ENCODE measurements at places on chromosomes 16 and 17. TPM values are rescaled to one million over a fixed set of nuclear protein-coding genes. Genes with fewer than 3 reads are reported as not detected.

GAST gene
- not detected for total RNA-seq

DNA sequence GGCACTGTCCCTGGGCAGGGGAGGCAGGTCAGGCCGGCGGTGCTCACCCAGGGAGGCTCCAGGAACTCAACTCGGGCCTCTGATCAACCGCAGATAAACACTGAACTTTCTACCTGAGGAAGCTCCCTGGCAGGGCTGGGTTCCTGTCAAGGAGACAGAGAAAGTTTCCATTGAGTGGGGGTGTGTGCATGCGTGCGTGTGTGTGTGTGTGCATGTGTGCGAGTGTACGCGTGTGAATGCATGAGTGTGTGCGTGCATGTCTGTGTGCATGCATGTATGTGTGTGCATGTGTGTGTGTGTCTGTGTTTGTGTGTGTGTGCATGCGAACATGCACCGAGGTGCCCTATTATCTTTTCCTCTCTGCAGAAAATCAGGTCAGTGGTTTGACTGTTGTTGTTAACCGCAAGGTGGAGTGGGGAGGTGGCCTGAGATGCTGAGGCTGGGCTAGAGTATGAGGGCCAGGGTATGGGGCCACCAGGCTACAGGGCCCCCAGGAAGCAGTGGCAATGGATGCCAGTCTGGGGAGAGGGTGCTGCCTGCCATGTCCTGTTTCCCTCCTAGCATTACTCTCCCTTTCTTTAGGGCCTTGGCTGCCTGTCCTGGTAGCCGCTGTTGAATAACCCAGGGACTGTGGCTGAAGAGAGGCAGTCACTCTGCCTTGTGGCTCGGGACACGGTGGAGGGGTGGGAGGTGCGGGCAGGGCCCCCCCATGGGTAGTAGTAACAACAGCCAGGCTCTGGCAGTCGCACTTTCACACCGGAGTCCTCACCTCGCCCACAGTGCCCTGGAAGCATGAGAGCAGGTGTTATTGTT is 24.0 kb downstream of the CCR7 start:
- DNase-seq: no peak

- DNase-seq: peak; percentile 79
Observed at GRCh38 chr17:40345994-40346764, 18.4 kb downstream of the GJD3 start.

ACSM5 gene
- not detected for total RNA-seq

DNA sequence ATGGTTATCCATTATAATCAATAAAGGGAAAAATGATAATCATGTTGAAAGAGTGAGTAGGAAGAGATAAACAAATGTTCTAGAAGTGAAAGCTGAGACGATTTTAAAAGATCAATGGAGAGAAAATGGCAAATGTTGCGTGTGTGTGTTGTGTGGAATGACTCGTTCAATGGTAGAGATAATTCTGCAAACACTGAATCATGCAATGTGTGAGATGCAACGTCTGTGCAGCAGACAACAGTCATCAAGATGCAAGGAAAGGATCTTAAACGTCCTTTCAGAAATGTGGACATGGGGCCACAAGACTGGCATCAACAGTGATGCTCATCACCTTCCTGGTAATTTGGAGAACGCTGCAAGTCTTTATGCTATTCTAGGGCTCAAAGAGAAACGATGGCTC is 124.4 kb downstream of the CDYL2 start:
- no peak for DNase-seq

Data from GM23338 (cell line).